Right lobe of liver (tissue), 6 donors: ENCODE measurements at places on chromosomes 11 and 22. TPM values are rescaled to one million over a fixed set of nuclear protein-coding genes. Genes with fewer than 3 reads are reported as not detected.

MAJIN gene
- total RNA-seq: not detected

KRTAP5-8 gene
- total RNA-seq: not detected

PGA5 gene
- total RNA-seq: not detected

SLC22A12 gene
- not detected for total RNA-seq

GRCh38 chr11:116348226-116348625 lies 424.6 kb downstream of the BUD13 start:
- no peaks in the 10 kb centered on the region for H3K36me3 ChIP-seq
- no peak overlapping the region for H3K27ac ChIP-seq
- H3K4me1 ChIP-seq: no peaks in the 10 kb centered on the region
- no peak overlapping the region for H3K4me3 ChIP-seq
- DNase-seq: no peak
- no peaks in the 10 kb centered on the region for H3K27me3 ChIP-seq

GRCh38 chr11:1028291-1028540 lies 8.3 kb downstream of the MUC6 start:
- no peaks in the 10 kb centered on the region for H3K36me3 ChIP-seq
- DNase-seq: no peak
- H3K4me1 ChIP-seq: no peaks in the 10 kb centered on the region
- H3K27ac ChIP-seq: no peak overlapping the region

- H3K27ac ChIP-seq: no peak overlapping the region
- no peaks in the 10 kb centered on the region for H3K36me3 ChIP-seq
- no peak for DNase-seq
- H3K4me3 ChIP-seq: no peak overlapping the region
- no peaks in the 10 kb centered on the region for H3K4me1 ChIP-seq
These were observed 632.6 kb upstream of the KIRREL3 start for GRCh38 chr11:127632976-127633680.

- H3K4me3 ChIP-seq: no peak overlapping the region
- no peak overlapping the region for H3K27ac ChIP-seq
- no peaks in the 10 kb centered on the region for H3K27me3 ChIP-seq
- H3K36me3 ChIP-seq: no peaks in the 10 kb centered on the region
- DNase-seq: no peak
- H3K4me1 ChIP-seq: peaks cover 14% of the 10 kb centered on the region
These were observed 382.1 kb downstream of the MN1 start for GRCh38 chr22:27419473-27419872.

DNA sequence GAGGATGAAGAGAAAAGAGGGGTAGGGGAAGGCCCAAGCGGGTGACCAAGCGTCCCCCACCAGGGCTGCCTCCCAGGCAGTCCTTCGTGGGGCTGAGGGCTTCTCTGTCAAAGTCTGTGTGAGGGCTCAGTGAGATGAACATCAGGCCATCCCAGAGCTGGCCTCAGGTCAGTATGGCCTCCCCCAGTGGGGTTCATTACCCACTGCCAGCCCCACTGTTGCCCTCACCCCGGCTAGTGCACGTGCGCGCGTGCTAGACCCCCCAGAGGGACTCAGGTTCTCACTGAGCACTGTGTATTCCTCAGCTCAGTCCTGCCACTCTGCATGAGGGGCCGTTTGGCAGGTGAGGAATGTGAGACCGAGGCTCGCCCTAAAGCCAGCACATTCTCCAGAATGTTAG lies 3.3 kb downstream of the KDELR3 start:
- no peaks in the 10 kb centered on the region for H3K27me3 ChIP-seq
- no peak overlapping the region for H3K27ac ChIP-seq
- H3K36me3 ChIP-seq: no peaks in the 10 kb centered on the region
- no peak for DNase-seq

DNA sequence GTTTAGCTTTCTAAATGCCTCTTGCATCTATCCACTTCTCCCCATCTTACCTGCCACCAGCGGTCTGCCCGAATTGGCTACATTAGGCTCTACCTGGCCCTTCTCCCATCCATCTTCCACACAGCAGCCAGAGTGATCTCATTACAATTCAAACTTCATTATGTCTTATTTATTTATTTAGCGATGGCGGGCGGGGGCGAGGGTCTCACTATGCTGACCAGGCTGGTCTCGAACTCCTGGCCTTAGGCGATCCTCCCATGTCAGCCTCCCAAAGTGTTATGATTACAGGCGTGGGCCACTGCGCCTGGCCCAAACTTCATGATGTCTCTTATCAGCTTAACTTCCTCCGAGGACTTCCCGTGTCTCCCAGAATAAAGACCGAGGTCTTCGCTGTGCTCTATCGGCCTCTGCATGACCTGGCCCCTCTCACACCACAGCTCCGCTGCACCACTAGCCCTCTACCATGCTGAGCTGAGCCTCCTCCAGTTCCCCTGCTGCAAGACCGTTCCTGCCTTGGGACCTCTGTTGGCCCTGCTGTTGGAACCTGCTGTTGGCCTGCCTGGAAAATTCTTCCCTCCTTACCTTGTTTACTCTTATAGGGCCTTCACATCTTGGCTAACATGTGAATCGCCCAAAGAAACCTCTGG lies 870 bp upstream of the CTTN start:
- DNase-seq: no peak
- no peaks in the 10 kb centered on the region for H3K36me3 ChIP-seq
- H3K27me3 ChIP-seq: no peaks in the 10 kb centered on the region
- H3K27ac ChIP-seq: no peak overlapping the region
- peak overlapping the region; percentile 82 for H3K4me3 ChIP-seq

DNA sequence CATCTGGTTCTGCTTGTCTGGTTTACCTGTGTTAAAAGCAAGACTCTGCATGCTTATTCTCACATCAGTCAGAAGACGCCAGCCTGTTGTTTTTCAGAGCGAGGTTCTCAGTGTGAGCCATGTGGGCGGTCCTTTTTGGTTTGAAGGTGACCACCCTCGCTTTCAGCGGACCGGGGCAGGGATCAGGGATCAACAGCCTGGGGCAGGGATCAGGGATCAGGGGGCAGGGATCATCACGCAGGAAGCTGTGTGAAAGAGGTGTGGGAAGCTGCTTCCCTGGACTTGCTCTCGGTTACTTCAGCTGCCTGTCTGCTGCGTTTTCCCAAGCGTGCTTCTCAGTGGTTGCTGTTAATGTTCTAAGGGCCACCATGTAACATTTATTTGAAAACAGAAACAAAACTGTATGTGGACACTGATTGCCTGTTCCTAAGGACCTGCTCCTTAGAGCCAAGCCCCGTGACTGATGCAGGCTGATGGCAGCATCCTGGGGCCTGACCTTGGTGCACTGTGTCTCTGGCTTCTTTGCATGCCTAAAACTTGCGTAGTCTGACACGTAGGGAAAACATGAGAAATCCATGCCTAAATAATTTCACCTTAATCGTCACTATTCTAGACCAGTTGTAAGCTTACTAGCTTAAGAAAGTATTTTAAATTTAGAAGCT lies 146.9 kb downstream of the ATXN10 start:
- H3K36me3 ChIP-seq: peaks cover 5% of the 10 kb centered on the region
- no peak overlapping the region for H3K4me3 ChIP-seq
- peak; percentile 83 for DNase-seq
- H3K27ac ChIP-seq: peak overlapping the region; percentile 57
- peaks cover 20% of the 10 kb centered on the region for H3K4me1 ChIP-seq
- no peaks in the 10 kb centered on the region for H3K27me3 ChIP-seq

GRCh38 chr11:2667940-2668339 lies 31.9 kb downstream of the KCNQ1OT1 start:
- H3K27me3 ChIP-seq: no peaks in the 10 kb centered on the region
- no peak for DNase-seq
- H3K36me3 ChIP-seq: no peaks in the 10 kb centered on the region
- H3K27ac ChIP-seq: no peak overlapping the region
- no peak overlapping the region for H3K4me3 ChIP-seq

- no peaks in the 10 kb centered on the region for H3K4me1 ChIP-seq
- no peaks in the 10 kb centered on the region for H3K27me3 ChIP-seq
These were observed 98.5 kb downstream of the CYP2R1 start for GRCh38 chr11:14793546-14793945.

DNA sequence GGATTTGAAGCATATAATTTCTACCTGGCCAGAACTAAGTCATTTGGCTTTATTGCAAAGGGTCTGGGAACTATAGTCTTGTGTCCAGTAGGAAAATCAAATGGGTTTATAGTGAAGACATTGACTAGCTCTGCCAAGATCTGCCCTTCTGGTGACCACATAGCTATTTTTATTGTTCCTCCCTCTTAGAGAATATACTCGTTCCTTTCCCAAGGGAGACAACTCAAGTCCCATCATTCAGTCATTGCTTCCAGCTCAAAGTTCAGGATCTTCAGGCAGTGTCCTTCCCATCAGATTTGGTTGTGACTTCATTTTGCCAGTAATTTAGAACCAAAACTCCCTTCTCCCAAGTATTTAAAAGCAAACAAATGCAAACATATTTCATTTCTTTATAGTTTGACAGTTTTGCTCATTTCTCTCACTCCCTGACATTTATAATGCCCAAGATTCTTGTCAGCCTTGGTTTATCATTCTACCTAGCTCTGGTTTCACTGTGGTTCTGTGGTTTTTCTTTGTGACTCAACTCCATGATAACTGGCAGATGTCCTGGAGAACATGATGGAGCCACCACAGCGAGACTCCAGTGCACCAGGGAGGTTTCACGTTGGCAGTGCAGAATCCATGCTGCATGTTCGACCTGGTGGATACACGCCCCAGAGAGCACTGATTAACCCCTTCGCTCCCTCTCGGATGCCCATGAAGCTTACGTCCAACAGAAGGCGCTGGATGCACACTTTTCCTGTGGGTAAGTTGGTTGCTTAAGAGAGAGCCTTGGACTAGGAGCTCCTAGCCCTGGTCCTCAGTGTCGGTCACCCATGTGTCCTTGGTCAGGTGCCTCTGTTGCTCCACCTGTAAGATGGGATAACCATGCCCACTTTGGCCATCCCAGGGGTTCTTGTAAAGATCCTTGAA lies 64.9 kb downstream of the DEPDC5 start:
- DNase-seq: no peak
- peaks cover 55% of the 10 kb centered on the region for H3K36me3 ChIP-seq
- H3K27me3 ChIP-seq: no peaks in the 10 kb centered on the region
